Mammary microvascular endothelial cell (primary cell): ENCODE measurements at places on chromosomes 3 and 15. TPM values are rescaled to one million over a fixed set of nuclear protein-coding genes. Genes with fewer than 3 reads are reported as not detected.

Gene PCSK6
- total RNA-seq, result 4.3 and 6.0 TPM in 2 replicates

Gene UPK1B
- not detected in 2 replicates for total RNA-seq

Gene RTP4
- total RNA-seq, result 5.5 and 8.3 TPM in 2 replicates

Gene SLC6A1
- not detected in 2 replicates for total RNA-seq

Gene VGLL3
- total RNA-seq, result 2.5 and 2.7 TPM in 2 replicates

Gene CBLB
- 7.3 and 11.2 TPM in 2 replicates for total RNA-seq

Gene EPHA3
- total RNA-seq, result 0.07 TPM in 1 of 2 replicates, not detected in the other
